Tibial nerve (tissue), 4 donors: ENCODE measurements at places on chromosomes 12 and 14. TPM values are rescaled to one million over a fixed set of nuclear protein-coding genes. Genes with fewer than 3 reads are reported as not detected.

DNA sequence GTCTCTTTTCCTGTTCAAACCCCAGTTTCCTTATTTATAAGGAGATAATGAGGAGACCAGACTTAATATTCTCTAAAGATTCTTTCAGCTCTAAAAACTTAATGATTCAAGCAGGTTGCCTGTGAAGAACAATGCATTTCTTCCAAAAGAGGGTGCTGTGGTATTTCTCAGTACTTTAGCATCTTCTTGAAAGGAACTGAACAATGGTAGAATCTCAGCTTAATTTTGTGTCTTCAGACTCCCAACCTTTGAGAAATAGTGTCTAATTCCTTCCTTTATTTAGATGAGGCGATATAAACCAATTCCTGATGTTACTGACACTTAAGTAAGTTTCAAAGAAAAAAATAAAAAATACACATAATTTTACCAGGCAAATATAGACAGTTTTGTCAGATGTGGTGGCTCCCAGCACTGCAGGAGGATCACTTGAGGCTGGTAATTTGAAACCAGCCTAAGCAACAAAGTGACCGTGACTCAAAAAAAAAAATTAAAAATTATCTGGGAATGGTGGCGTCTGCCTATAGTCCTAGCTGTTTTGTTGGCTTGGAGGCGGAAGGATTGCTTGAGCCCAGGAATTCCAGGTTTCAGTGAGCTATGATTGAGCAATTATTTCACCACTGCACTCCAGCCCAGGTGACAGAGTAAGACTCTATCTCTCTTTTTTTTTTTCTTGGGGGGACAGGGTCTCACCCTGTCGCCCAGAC is 76.9 kb upstream of the PSMA6 start:
- peak; percentile 17 for DNase-seq

DNA sequence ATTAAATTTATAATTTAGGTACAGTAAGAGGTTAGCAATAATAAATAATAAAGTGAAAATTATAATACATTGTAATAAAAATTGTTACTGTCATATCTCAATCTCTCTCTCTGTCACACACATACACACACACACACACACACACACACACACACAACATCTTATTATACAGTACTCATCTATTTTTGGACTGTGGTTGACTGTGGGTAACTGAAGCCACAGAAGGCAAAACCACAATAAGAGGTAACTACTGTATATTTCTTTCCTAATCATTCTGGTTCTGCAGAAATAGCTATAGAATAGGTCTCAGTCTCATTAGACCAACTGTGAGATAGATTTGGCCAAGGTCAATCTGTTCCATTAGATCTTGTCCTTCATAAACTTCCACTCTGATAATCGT is 33.1 kb upstream of the PTPRO start:
- DNase-seq = no peak

GRCh38 chr12:29743077-29743476 is 40.7 kb downstream of the TMTC1 start:
- DNase-seq = no peak

- no peak for DNase-seq
Measured at GRCh38 chr12:105329926-105330282, 587 bp upstream of the C12orf75 start.

DNA sequence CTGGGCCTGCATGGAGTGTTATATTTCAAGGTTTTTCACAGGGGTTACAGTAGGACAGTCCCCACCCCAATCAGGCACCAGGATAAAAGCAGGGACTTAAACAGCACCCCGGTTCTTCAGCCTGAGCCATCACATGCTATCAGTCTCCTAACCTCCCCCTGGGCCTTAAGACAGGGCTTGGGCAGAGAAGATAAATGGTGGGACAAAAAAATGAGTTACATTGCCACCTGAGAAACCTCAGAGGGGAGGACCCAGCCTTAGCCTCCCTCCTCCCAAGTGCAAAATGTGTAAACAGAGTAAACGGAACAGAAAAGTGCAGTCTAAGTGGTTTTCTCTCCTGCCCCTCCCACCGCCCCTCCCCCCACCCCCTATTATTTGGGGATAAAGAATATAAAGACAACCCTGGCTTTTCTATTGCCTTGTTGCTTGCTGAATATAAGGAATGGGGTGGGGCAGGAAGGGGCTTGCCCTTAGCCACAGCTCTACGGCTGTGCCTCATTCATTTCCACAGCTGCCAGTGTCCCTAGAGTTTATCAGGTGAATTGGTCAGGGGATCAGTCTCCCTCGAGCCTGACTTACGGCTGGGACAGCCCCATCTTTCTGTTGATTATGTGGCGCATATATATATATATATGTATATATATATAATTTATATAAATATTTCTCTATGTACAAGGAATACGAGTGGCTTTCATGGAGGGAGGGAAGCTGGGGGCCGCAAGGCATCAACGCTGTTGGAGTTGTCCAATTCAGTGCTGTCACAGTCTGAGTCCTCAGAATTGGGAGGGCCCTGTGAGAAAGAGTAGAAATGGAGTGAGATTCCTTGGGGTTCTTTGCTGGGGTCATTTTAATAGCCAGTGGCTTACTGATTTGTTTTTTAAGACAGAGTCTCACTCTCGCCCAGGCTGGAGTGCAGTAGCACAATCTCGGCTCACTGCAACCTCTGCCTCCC is 18.5 kb downstream of the MAP3K12 start:
- DNase-seq = no peak

- peak; percentile 42 for DNase-seq
Measured at GRCh38 chr12:92288561-92288960, 142.9 kb upstream of the BTG1 start.

- no peak for DNase-seq
Measured at GRCh38 chr12:111976291-111976690, 36.7 kb downstream of the TMEM116 start.

DNA sequence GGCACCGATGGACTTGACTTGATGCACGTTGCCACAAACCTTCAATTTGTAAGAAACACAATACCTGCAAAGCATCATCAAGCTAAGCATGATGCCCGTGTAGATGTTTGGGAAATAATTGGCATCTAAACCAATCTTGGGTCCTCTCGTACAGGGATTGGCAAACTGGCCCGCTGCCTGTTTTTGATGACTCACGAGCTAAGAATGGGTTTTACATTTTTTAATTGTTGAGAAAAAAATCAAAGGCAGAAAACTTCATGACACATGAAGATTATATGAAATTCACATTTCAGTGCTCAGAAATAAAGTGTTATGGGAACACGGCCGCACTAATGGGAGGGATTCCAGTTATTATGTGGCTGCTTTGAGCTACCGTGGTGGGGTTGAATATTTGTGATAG is 10.9 kb downstream of the MTA1 start:
- no peak for DNase-seq

Gene EIF2S3B
- not detected for total RNA-seq

Gene GDF3
- not detected for total RNA-seq

Gene PMCH
- not detected for total RNA-seq

Gene PTPN11
- 136 TPM for total RNA-seq

Gene NANOG
- 0.87 TPM for total RNA-seq
